ENCODE measurements at places on chromosomes 16 and 17.
A peak's percentile ranks its signal among the peaks of the same experiment; 100 is the strongest.

DNA sequence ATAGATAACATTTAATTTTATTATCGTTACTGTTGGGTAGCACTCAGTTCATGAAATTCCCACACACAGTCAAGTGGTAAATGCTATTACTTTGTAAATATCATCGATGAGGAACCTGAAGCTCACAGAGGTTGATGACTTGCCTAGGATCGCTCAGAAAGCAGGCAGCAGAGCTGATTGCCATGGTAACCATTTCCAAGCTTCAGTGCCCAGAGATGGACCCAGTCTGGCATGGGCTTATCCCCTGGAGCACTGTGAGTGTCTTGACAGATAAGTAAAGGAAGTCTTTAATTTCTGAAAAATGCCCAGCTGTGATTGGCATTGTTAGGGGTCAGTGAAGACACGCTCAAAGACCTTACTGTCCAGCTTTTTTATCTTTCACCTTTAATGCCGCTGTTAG, 95.0 kb downstream of the PRKCB start:
- no peak for DNase-seq

DNA sequence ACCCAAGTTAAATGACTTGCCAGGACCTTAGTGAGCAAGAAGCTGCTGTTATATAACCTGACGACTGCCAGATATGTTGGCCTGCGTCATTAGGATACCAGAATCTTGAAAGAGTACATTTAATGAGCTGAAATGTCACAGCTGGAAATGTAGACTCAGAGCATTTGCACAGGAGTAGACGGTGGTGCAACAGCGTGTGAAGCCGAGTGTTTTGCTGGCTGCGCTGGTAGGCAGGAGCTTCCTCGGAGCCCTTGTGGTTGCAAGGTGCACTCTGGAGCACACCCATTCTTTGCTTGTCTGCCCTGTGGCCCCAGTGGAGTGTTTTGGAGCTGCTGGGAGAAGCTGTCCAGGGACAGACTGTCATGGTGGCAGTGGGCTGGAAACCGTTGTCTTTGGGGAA, 79.3 kb downstream of the BANP start:
- no peak for DNase-seq

DNA sequence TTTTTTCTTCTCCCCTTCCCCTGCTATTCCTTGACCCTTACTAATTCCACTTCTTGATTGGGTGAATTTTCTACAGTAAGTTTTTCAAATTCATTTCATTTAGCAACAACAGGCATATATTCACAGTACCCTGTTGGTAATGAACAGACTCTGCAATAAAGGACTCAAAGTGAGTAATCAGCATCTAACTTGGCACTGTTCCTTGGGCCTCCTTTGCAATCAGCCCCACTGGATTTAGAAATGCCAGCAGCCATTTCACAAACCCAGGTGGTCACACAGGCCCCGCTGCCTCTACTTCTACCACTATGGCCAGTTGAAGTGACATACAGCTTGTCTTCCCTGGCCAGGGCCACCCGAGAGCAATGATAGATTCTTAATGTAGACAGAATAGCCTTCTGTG, 113.8 kb downstream of the CYB561 start:
- no peak for DNase-seq

DNA sequence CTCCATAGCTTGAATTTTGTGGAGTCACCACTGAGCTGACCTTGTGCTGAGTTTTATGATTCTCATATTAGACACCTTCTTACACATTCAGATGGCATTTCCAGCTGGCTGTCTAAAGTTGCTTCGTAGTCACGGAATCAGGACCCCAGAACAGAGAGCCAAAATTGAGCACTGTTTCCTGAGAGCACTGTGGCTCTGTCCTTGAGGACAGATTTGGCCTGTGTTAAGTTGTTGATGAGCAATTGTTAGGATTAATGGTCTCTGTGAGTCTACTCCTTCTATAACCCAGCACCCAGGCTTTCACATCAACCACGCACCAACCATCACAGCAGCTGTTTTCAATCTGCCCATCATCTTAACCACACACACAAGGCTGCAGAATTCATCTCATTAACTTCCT, 277.5 kb upstream of the HSBP1 start:
- no peak for DNase-seq

- no peak for DNase-seq
Observed at GRCh38 chr17:43383826-43384475, 14.8 kb upstream of the ARL4D start.

DNA sequence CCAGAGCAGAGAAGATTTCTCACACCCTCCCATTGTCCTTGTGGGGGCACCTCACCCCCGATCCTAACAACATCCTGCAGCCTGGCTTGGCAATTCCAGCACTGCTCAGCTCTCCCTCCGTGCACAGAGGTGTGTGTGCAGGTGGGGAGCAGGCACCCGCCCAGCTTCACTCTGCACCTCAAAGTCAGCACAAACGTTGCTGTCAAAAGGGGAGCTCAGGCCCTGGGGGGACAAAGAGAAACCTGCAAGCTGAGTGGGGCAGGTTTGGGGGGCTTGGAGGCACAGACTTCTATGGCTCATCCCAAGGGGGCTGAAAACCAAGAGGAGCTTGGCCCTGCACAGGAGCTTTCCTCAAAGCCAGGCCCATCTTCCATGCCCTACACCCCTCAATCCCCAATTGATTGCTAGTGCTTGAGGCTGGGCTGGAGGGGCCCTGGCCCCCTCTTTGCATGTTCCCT, 231.9 kb upstream of the TNRC6C start:
- DNase-seq = no peak

- no peak for DNase-seq
Observed at GRCh38 chr17:82134101-82134500, 36.1 kb upstream of the FASN start.

- DNase-seq = peak; percentile 43
Observed at GRCh38 chr17:77723071-77723908, 235.2 kb upstream of the TNRC6C start.

All from spinal cord (tissue), 10 donors.